ENCODE measurements at places on chromosomes 1 and 21.

- no peak for DNase-seq
Observed at GRCh38 chr1:180927841-180928240, 15.1 kb downstream of the KIAA1614 start.

DNA sequence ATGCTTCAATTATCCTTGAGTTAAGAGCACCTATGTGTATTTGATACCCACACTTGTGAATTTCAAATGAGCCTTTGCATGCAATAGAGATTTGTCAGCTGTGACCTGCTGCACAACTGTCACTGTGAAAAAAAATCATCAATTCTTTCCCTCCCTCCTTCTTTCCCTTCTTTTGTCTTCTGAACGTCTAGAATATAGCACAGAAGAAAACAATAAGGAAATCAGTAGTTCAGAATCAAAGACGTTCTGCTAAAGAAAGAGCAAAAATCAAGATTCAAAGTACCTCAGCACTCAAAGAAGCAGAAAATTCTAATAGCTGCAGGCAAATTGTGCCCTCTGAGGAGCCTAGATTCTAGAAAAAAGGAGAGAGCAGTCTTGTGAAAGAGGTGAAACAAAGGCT, 1.7 kb upstream of the FMN2 start:
- DNase-seq, result no peak

DNA sequence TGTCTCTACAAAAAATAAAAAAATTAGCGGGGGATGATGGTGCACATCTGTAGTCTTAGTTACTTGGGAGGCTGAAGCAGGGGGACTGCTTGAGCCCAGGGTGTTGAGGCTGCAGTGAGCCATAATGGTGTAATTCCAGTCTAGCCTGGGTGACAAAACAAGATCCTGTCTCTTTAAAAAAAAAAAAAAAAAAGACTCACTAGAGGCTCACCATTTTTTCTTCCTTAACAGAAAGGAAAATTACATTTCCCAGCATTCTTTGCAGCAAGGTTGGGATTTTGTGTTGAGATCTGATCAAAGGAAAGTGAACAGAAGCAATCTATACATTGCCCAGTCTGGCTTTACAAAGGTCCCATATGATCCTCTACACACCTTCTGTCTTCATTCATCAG, 21.5 kb downstream of the GFI1 start:
- no peak for DNase-seq

DNA sequence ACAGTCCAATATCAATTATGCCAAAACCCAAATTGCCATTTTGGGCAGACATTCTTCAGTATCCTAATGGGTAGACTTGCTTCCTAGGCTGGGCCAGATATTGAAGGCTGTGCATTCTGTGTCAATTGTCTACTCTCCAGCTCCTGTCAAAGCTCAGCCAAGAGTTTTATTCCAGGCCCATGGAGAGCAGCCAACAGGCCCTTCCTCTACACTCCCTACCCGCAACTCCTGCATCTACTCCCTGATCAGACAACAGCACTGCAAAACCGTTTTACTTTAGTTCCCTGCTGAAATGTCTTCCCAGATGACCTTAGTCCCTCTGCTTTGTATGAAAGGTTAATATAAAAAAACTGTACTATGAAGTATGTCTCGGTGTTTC, 6.6 kb upstream of the ADORA3 start:
- DNase-seq, result no peak

GRCh38 chr1:44030605-44031251, 534 bp downstream of the SLC6A9 start:
- peak; percentile 57 for DNase-seq

DNA sequence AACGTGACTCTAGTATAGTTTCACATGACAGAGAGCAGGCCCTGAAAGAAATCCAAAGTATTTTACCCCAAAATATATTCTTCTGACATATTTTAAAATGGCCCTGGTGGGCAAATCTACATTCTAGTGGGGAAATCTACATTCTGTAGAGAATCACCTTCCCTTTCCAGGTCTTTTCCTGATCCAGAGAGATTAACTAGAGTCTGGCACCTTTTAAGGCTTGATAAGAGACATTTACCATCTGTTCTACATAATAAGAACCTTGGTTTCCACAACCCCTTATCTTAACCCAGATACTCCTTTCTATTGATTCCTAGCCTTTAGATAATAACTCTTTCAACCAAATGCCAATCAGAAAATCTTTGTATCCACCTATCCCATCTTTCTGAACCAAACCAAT, 17.0 kb upstream of the L1TD1 start:
- DNase-seq, result no peak

- DNase-seq, result no peak
Observed at GRCh38 chr21:42632771-42633690, 20.4 kb upstream of the PDE9A start.

- DNase-seq, result no peak
Observed at GRCh38 chr1:191498318-191498717, 659.9 kb upstream of the RGS18 start.

- DNase-seq, result no peak
Observed at GRCh38 chr1:209323743-209324142, 259.8 kb upstream of the CAMK1G start.

- DNase-seq, result no peak
Observed at GRCh38 chr21:37338671-37339551, 27.7 kb upstream of the DYRK1A start.

DNA sequence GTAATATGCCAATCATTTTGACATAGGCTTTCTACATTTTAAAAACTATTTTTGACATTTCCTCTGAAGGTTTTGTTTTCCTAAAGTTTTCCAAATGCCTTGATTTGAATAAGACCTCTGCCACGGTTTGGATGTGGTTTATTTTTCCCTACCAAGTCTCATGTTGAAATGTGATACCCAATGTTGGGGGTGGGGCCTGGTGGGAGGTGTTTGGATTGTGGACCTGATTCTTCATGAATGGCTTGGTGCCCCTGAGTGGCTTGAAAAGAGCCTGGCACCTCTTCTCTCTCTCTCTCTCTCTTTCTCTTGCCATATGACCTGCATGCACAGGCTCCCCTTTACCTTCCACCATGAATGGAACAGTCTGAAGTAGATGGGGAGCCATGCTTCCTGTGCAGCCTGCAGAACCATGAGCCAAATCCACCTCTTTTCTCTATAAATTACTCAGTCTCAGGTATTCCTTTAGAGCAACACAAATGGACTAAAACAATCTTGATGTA, 14.8 kb downstream of the MMEL1 start:
- no peak for DNase-seq

DNA sequence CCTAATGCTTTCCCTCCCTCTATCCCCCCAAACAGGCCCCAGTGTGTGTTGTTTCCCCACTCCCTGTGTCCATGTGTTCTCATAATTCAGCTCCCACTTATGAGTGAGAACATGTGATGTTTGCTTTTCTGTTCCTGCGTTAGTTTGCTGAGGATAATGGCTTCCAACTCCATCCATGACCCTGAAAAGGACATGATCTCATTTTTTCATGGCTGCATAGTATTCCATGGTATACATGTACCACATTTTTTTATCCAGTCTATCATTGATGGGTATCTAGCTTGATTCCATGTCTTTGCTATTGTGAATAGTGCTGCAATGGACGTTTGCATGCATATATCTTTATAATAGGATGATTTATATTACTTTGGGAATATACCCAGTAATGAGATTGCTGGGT, 8.7 kb downstream of the PRSS38 start:
- DNase-seq, result no peak

- peak; percentile 38 for DNase-seq
Observed at GRCh38 chr1:197481101-197481500, 213.0 kb downstream of the CRB1 start.

DNA sequence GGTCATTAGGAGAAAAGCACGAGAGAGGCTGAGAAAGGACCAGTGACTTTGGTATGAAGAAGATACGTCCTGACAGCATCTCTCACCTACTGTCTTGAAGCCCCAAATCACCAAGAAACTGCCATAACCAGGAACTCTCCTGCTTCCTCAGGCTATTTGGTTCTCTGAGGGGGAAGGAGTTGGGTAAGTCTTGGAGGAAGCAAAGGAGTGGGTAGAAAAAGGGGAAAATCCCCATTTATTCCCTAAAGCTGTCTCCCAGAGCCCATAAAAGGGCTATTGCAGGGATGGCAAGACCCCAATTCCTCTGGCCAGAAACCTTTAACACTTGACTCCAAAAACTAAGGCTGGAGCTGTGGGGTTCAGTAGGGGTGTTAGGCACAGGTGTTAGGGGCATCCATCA, 2.1 kb upstream of the PBXIP1 start:
- DNase-seq, result no peak

DNA sequence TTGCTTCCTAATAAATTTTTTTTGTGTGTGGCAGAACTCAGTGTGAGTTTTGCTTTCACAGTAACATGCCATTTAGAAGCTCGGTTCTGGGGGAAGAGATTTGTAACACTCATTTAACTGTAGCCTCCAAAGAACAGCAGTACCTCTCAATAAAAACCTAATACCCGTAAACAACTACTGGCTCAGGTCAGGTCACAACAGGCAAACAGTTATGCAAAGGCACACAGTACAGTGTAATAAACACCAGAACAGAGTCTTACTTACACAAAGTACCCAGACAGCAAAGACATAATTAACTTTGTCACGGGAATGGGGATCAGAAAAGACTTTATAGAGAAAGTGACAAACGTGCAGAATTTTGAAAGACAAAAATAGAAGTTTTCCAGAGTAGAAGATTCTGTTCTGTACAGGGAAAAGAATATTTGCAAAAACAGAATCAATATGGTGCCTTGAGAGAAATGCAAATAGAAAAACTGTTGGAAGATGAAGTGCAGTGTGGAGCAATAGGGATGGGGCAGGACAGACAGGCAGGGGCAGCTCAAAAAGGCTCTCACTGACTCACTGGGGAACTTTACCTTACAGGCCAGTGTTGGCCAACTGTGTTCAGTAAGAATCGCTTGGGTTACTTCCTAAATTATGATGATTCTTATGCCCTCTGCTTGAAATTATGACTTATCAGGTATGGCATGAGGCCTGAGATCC, 38.8 kb downstream of the EGLN1 start:
- DNase-seq, result no peak

DNA sequence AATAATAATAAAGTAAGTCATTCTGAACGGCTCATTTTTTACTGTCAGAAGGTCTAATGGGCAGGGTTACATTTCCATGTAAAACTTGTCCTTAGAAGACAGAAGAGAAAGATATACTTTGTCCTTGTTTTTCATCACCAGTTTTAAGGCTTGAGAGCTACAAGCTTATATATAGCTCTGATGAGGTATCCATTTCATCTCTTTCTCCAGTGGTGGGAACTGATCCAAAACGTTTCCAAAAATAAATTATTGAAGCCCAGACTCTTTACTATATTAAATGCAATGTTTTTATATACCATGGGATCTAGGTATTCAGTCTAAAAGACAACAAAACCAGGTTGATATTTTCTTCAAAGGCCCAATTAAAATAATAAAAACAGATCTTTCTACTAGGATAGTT, 8.7 kb downstream of the B3GALNT2 start:
- no peak for DNase-seq

GRCh38 chr1:189323091-189323490, 1154.6 kb downstream of the BRINP3 start:
- no peak for DNase-seq

DNA sequence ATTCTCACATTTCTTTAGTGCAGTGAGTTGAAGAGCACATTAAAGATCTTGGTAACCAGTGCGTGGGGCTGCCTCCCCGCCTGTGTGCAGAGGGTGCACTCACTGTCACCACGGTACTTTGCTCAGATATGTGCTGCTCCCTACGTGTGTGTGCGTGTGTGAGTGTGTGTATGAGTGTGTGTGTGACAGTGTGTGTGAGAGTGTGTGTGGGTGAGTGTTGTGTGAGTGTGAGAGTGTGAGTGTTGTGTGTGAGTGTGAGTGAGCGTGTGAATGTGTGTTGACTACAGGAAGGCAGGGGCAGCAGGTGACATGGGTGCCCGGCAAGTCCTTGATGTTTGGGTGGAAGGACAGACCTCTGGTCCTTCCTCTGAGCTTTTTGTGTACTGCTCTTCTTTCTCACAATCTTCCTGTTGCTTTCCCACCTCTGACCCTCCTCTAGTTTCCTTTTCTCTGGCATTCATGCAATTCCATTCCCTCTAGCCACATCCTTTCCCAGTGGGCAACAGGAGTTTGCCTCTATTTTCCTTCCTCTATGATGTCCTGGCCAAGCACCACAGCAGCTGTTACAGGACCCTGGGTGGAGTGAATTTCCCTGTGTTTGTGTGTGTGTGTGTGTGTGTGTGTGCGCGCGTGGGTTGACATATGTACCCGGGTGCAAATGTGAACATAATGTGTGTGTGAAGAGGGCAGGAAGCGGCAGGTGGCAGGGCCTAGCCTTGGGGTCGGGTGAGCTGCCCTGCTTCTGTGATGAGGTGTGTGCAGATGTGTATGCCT, 19.8 kb downstream of the LHX4 start:
- no peak for DNase-seq

GRCh38 chr1:66439031-66439740, 94.8 kb upstream of the SGIP1 start:
- DNase-seq, result peak; percentile 22

DNA sequence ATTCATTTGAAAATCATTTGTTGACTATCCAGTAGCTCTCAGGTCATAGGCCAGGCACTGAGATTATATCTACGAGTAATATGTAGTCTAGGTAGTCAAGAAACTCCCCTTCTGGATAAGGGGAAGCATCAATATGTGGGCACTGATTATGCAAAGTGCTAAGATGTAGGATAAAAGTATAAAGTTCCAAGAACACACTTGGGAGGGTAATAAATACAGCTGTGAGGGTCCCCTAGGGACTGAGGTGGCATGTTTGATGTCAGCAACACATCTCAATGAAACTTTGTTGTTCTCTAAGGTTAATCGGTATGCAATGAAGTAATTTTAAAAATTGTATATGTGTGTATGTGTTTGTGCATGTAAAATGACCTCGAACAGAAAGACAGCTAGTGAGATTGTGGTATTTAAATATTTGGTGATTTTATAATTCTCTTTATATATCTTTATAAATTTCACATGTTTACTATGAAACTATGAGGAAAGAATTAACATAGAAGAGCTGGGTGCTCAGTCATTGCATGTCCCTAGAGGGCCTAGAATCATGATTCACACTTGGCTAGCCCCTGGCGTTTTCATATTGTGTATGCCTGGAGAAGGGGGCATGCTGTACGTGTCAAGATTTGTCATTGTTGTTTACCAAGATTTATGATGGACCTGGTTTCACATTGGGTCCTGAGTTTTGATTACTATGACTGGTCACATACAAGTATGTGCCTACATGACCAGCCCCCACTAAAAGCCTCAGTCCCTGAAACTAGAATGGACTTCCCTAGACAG, 140.1 kb upstream of the DUSP10 start:
- DNase-seq, result no peak

GRCh38 chr1:241610056-241610815, 29.9 kb downstream of the CHML start:
- DNase-seq, result no peak

- no peak for DNase-seq
Observed at GRCh38 chr21:31668651-31669491, 9.4 kb downstream of the SOD1 start.

All from activated CD4-positive, alpha-beta memory T cell treated with anti-CD3 and anti-CD28 coated beads for 36 hours (primary cell).